ENCODE measurements at places on chromosomes 7 and 10. TPM values are rescaled to one million over a fixed set of nuclear protein-coding genes. Genes with fewer than 3 reads are reported as not detected.

GRCh38 chr7:1503390-1503789, 799 bp downstream of the INTS1 start:
- DNase-seq: no peak

DNA sequence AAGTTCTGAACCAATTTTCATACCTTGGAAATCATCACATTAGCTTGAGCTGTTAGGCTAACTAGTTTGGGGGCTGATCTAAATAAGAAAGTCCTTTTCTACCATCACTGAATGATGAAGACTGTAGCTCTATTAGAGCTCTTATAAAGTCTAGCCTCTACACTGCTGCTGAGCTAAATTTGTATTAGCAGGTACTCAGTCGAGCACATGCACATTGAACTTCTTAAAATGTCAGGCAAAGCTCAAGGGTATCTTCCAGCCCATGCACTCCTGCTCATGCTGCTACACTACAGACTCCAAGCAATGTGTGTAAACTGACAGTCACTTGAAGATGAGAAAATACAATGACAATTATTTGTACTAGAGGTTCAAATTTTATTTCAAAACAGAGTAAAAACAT, 158.8 kb upstream of the TMEM229A start:
- DNase-seq: no peak

- DNase-seq: no peak
Observed at GRCh38 chr10:43878386-43878785, 229.7 kb upstream of the ZNF32 start.

DNA sequence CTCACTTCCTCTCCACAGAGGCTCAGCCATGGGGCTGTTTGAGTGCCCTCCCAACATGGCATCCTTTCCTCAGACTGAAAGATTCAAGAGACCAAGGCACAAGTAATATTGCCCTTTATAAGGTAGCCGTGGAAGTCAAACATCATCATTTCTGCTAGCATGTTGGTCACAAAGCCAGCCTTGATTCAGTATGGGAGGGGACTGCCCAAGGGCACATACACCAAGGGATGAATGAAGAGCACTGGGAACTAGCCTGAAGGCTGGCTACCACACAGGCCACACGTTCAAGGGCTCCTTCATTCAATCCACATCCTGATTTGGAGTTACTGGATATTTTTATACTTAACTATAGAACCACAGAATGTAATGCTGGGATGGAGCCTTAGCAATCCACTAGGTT, 39.3 kb downstream of the CPVL start:
- DNase-seq: no peak

- no peak for DNase-seq
Observed at GRCh38 chr7:43011879-43012278, 79.7 kb downstream of the MRPL32 start.

DNA sequence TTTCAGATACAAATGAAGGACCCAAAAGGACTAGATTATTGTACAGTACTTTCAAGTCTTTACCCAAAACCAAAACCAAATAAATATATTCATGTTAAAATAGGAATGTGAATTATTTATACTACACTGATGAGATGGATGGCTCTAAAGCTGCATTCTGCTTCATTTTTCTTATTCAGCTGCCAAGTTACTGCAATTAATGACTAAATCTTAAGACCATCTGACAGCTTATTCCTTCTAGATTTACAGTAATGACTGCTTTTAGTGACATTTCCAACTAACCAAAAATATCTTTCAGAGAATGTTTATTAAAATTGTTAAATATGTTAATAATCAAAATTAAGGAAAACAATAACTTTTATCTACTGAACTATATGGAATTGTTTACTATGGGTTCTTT, 20.9 kb downstream of the ENKUR start:
- DNase-seq: no peak

DNA sequence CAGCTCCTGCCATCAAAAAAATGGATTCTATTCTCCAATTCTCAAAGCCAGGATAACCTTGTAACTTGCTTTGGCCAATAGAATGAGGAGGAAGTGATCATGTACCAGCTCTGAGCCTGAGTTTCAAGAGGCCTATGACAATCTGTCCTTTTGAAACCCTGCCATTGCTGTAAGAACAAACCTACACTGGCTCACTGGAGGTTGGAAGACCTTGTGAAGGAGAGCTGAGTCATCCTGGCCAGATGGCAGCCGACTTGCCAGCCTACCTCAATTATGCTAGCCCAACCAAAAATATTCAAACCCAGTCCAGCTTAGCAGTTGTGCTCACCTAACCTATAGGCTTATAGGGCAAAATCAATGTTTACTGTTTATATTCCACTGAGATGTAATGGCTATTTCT, 93.0 kb downstream of the HGF start:
- DNase-seq: no peak

- no peak for DNase-seq
Observed at GRCh38 chr10:95035332-95036295, 33.7 kb downstream of the CYP2C8 start.

DNA sequence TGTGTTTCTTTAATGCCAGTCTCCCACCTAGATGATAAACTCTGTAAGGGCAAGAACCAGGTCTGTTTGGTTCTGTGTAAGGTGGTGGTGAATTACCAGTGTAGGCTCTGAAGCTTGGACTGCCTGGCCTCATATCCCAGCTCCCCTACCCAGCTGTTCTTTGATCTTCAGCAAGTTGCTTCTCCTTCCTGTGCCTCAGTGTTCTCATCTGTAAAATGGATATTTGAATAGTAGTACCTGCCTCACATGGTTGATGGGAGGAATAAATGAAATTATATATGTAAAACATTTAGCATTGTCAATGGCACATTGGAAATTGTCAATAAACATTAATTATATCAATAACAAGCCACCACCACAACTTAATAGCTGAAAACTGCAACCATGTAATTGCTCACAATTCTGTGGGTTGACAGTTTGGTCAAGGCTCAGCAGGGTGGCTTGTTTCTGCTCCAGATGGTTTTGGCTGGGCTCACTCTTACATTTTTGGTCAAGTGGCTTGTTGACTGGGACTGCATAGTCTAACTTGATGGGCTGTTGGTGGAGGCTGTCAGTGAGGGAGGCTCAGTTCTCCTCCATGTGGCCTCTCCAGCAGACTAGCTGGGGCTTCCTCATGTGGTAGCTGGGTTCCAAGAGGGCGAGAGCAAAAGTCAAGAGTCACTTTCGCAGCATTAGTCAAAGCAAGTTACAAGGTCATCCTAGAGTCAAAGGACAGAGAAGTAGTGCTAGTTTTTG, 84.5 kb upstream of the DUSP5 start:
- DNase-seq: no peak

Gene ACTA2
- polyA plus RNA-seq: 189 TPM

Gene ASZ1
- polyA plus RNA-seq: not detected

Gene DYDC2
- 2.4 TPM for polyA plus RNA-seq

Gene PCDH15
- polyA plus RNA-seq: 7.8 TPM

Gene ASAH2
- polyA plus RNA-seq: 4.5 TPM

Data from right renal cortex interstitium (tissue), 3 donors.